IPS DF 6.9 (cell line): ENCODE measurements at places on chromosomes 1 and 21.

GRCh38 chr1:117710710-117711109 is 104.9 kb downstream of the TENT5C start:
- no peaks in the 10 kb centered on the region for H3K27me3 ChIP-seq
- H3K36me3 ChIP-seq, result no peaks in the 10 kb centered on the region
- H3K4me1 ChIP-seq, result peaks cover 4% of the 10 kb centered on the region; the same call in 1 of the 2 replicates
- no peak overlapping the region for H3K27ac ChIP-seq
- DNase-seq, result no peak

GRCh38 chr1:211320980-211321379 is 5.7 kb upstream of the TRAF5 start:
- no peak overlapping the region for H3K27ac ChIP-seq
- H3K4me1 ChIP-seq, result no peaks in the 10 kb centered on the region
- H3K36me3 ChIP-seq, result no peaks in the 10 kb centered on the region
- H3K27me3 ChIP-seq, result no peaks in the 10 kb centered on the region

DNA sequence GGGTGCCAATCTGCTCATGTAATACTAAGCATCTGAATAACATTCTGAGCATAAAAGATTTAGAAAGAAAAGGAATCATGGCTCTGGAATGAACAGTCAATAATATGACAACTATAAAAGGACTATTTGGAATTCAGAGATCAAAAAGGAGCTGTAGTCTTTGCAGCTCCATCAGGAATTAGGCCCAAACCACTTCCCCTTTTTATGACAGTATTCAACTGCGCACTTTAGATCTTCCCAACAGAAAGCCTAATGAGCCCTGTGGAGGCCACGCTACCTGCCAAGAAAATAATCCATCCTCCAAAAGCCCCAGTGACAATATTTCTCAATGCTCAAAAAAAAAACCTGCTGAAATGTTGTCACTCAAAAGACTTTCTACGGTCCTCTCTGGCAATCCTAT is 163.2 kb downstream of the SNX7 start:
- H3K27ac ChIP-seq, result no peak overlapping the region
- H3K27me3 ChIP-seq, result no peaks in the 10 kb centered on the region
- H3K4me3 ChIP-seq, result no peak overlapping the region
- H3K36me3 ChIP-seq, result no peaks in the 10 kb centered on the region
- no peaks in the 10 kb centered on the region for H3K4me1 ChIP-seq
- no peak for DNase-seq

DNA sequence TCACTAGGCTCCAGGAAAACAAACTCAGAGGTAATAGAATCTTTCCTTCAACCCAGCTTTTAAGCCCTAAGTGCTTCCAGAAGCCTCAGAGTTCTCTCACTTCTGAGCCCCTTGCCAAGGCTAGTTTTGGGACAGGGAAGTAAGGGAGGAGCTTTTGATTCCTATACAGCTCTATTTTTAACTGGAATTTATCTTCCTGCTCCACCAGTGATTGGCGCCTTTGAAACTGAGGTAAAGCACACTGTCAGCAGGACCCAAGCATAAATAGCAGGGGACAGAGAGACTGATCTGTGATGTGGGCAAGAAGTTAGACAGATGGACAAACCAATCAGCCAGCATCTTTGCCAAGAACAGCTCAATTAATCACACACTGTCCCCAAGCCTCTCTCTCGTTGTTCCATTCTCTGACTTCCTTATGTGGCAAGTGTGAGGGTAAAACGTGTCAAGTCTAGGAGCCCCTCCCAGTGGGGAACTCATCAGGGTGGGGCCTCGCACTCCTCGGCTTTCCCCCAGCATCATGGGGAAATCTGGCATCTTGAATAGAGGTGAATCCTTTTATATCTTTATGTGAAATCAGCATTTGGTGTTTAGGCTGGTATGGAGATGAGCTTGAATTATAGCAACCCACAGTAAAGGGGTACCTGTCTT is 40.2 kb upstream of the MPZL1 start:
- no peaks in the 10 kb centered on the region for H3K27me3 ChIP-seq
- no peak overlapping the region for H3K27ac ChIP-seq
- no peak for DNase-seq
- H3K4me1 ChIP-seq, result peaks cover 2% of the 10 kb centered on the region; the same call in 1 of the 2 replicates
- no peaks in the 10 kb centered on the region for H3K36me3 ChIP-seq

- no peak overlapping the region for H3K27ac ChIP-seq
- H3K4me1 ChIP-seq, result no peaks in the 10 kb centered on the region
- no peak overlapping the region for H3K4me3 ChIP-seq
- H3K27me3 ChIP-seq, result no peaks in the 10 kb centered on the region
- DNase-seq, result no peak
Observed at GRCh38 chr1:30277911-30278310, 445.5 kb downstream of the MATN1 start.

DNA sequence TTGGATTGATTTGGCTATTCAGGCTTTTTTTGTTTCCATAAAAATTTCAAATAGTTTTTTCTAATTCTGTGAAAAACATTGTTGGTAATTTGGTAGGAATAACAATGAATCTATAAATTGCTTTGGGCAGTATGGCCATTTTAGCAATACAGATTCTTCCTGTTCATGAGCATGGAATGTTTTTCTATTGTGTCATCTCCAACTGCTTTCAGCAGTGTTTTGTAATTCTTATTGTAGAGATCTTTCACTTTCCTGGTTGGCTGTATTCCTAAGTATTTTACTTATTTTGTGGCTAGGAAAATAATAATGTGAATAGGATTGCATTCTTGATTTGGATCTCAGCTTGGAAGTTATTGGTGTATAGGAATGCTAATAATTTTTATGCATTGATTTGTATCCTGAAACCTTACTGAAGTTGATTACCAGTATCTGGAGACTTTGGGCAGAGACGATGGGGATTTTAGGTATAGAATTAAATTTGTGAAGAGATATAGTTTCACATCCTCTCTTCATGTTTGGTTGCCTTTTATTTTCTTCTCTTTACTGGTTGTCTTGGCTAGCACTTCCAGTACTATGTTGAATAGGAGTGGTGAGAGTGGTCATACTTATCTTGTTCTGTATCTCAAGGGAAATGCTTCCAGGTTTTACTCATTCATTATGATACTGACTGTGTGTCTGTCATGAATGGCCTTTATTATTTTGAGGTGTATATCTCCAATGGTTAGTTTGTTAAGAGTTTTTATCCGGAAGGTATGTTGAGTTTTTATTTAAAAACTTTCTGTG is 57.3 kb downstream of the DRAM2 start:
- no peak overlapping the region for H3K27ac ChIP-seq
- H3K4me1 ChIP-seq, result no peaks in the 10 kb centered on the region
- no peak for DNase-seq
- H3K27me3 ChIP-seq, result no peaks in the 10 kb centered on the region
- no peaks in the 10 kb centered on the region for H3K36me3 ChIP-seq

DNA sequence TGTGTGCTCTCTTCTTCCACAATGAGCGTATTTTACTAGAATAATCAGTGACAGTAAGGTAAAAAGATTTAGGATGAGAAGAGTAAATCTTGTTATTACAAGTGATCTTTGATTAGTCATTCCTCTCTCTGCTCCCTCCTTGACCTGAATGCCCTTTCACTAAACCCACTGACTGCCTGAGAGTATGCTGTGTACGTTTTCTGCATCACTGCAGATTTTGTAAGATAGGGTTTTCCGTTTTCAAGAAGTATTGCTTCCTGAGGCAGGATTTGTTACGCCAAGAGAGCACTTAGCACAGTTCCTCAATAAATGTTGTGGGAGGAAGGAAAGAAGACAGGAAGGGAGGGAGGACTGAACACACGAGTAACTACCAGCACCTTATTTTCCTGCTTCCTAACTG is 7.7 kb upstream of the LAMB3 start:
- H3K27me3 ChIP-seq, result no peaks in the 10 kb centered on the region
- H3K36me3 ChIP-seq, result no peaks in the 10 kb centered on the region
- no peak overlapping the region for H3K4me3 ChIP-seq
- no peak for DNase-seq
- peaks cover 2% of the 10 kb centered on the region; the same call in 1 of the 2 replicates for H3K4me1 ChIP-seq

- no peaks in the 10 kb centered on the region for H3K4me1 ChIP-seq
- no peaks in the 10 kb centered on the region for H3K36me3 ChIP-seq
- DNase-seq, result no peak
- no peak overlapping the region for H3K27ac ChIP-seq
Observed at GRCh38 chr1:215459136-215459535, 108.0 kb upstream of the KCTD3 start.

DNA sequence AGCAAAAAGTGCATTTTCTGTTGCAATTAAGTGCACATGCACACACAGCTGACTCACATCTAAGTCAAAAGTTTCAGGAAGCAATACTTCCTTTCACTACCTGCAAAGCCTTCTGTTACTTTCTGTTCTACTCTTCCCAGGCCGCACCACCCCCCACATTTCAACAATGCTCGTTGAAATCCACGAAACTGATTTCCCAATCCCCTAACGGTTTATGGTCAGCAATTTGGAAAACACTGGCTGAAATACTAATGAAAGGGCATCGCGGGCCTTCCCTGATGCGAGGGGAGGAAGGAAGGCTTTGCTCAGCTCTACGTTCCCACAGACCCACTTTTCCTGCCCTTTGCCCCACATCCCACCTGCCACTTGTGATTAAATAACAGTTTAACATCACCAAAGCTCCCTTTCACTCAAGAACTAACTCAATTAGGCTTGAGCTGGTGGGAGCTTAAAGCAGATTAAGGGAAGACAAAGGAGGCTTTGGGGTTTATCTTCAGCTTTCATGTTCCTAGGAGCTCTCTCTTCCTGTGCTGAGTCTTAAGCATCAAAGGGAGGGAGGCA is 243.2 kb upstream of the RAB4A start:
- peaks cover 11% of the 10 kb centered on the region for H3K4me1 ChIP-seq
- no peaks in the 10 kb centered on the region for H3K27me3 ChIP-seq
- no peak for DNase-seq
- H3K4me3 ChIP-seq, result no peak overlapping the region

GRCh38 chr1:43427941-43428340 is 25.8 kb downstream of the HYI start:
- H3K36me3 ChIP-seq, result peaks cover 26% of the 10 kb centered on the region
- no peaks in the 10 kb centered on the region for H3K4me1 ChIP-seq
- H3K4me3 ChIP-seq, result no peak overlapping the region
- no peaks in the 10 kb centered on the region for H3K27me3 ChIP-seq
- no peak overlapping the region for H3K27ac ChIP-seq

DNA sequence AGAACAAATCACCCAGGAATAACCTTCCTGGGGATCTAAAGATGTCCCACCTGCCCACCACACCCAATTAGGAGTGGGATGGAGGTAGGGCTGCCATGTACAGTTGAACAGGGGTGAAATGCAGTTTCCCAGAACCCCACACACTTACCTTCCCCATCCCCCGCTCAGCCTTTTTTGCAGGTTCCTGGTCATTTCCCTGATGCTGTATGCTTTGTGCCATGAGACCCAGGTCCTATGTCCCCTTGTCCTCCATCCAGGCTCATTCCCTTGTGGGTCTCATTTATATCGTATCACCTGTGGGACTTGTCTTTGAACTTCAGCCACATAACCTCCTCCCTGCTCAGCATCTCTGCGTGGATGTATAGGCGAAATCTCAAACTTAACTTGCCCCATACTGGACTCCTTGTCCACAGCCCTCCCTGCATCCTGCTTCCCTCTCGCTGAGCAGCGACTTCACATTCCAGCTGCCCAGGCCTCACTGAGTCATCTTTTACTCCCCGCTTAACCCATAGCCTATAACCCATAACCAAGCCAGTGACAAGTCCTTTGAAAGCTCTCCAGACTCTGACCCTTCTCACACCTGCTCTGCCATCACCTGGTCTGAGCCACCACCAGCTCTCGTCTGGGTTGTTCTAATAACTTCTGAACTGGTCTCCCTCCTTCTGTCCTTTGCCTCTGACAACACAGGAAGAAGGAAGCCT is 4.7 kb downstream of the LDLRAD2 start:
- no peak overlapping the region for H3K4me3 ChIP-seq
- DNase-seq, result no peak
- no peak overlapping the region for H3K27ac ChIP-seq
- no peaks in the 10 kb centered on the region for H3K36me3 ChIP-seq

GRCh38 chr1:27779122-27779521 is 6.1 kb downstream of the STX12 start:
- no peaks in the 10 kb centered on the region for H3K4me1 ChIP-seq
- DNase-seq, result no peak
- no peaks in the 10 kb centered on the region; the same call in 1 of the 2 replicates for H3K36me3 ChIP-seq
- H3K4me3 ChIP-seq, result no peak overlapping the region
- no peak overlapping the region for H3K27ac ChIP-seq

- no peak overlapping the region for H3K4me3 ChIP-seq
- H3K4me1 ChIP-seq, result no peaks in the 10 kb centered on the region
Observed at GRCh38 chr1:35962952-35963351, 32.0 kb downstream of the AGO3 start.

GRCh38 chr1:28775121-28775942 is 36.6 kb upstream of the OPRD1 start:
- no peaks in the 10 kb centered on the region for H3K27me3 ChIP-seq
- no peak for DNase-seq
- no peaks in the 10 kb centered on the region for H3K4me1 ChIP-seq
- no peaks in the 10 kb centered on the region for H3K36me3 ChIP-seq
- no peak overlapping the region for H3K4me3 ChIP-seq

GRCh38 chr1:1758059-1758621 is 20.1 kb downstream of the NADK start:
- H3K4me1 ChIP-seq, result no peaks in the 10 kb centered on the region; the same call in 1 of the 2 replicates
- peaks cover 59% of the 10 kb centered on the region for H3K36me3 ChIP-seq
- DNase-seq, result no peak
- no peaks in the 10 kb centered on the region for H3K27me3 ChIP-seq

- H3K27me3 ChIP-seq, result no peaks in the 10 kb centered on the region
- DNase-seq, result no peak
- no peak overlapping the region for H3K27ac ChIP-seq
- no peak overlapping the region for H3K4me3 ChIP-seq
Observed at GRCh38 chr1:162215902-162216301, 146.4 kb downstream of the NOS1AP start.

DNA sequence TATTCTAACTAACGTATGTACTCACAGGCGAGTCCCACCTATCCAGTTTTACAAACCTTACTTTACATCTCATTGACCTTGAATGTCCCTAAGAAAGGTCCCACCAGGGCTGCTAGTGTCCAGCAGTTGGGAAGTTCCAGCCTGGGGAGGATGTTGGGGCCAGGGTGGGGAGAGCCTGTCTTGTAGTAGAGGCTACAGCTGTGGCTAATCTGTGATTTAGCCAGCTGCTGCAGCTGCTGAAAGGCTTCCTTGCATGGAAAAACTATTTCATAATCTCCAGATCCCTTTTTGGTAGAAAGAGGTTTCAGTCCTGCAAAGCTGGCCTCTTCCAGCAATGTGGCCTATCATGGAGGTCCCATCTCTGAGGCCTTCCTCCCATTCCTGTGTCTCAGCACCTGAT is 23.1 kb downstream of the TNN start:
- no peak overlapping the region for H3K4me3 ChIP-seq
- no peaks in the 10 kb centered on the region for H3K4me1 ChIP-seq
- no peaks in the 10 kb centered on the region for H3K36me3 ChIP-seq
- no peak for DNase-seq

DNA sequence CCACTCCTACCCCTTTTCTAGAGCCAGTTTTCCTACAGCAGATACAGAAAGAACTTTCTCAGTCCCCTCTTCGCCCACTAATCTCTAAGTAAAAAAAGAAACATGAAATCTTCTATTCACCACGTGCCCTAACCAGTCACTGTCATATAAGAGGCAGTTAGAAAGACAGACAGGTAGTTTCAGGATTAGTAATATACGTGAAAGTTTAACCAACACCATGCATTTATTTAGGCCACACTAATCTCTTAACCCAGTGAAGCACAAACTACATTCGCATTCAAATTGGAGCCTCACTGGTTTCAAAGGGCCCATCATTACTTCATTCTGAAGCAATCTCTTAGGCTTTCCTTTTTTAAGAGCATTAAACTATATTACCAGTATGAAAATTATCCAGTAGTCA is 10.1 kb downstream of the GPATCH2 start:
- H3K4me1 ChIP-seq, result no peaks in the 10 kb centered on the region; the same call in 1 of the 2 replicates
- DNase-seq, result no peak
- no peak overlapping the region for H3K4me3 ChIP-seq
- peaks cover 4% of the 10 kb centered on the region; the same call in 1 of the 2 replicates for H3K36me3 ChIP-seq
- H3K27me3 ChIP-seq, result no peaks in the 10 kb centered on the region
